ENCODE measurements at places on chromosomes 3 and 15.

DNA sequence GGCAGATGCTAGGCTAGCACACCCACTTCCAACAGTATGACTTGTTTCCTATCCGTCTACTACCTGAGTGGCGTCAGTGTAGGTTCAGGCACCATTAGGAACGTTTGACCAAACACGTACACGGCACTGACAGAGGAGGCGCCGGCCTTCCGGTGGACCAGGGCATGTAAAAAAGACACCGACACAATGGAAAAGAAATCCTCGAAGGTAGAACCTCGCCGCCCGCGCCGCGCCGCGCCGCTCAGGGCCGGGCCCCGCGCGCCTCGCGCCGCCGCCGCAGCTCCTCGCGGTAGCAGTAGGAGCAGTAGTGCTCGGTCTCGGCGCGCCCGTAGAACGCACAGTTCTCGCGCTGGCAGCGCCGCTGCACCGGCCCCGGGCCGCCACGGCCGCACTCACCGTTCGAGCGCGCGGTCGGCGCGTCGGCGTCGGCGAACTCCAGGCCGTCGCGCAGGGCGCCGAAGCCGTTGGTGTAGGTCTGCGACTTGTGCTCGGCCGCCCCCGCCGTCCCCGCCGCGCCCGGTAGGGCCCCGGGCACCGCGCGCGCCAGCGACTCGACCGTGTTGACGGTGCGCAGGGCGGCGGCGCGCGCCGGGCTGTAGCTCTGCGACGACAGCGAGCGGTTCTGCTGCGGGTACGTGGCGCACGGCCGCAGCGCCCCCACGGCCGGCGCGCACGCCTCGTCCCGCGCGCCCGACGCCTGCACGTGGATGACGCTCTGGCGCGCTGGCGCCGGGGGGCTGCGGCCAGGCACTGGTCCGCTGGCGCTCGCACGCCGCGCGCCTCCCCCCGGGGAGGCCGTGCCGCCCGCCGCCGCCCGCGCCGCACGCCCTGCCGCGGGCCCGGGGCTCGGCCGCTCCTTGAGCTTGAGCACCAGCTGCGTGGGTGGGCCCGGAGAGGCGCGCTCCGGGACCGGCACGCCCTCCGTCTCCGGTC is 156.7 kb downstream of the KLF13 start:
- no peaks in the 10 kb centered on the region for H3K27me3 ChIP-seq
- peaks cover 48% of the 10 kb centered on the region for H3K4me1 ChIP-seq
- H3K4me3 ChIP-seq = peak overlapping the region; percentile 57
- H3K27ac ChIP-seq = no peak overlapping the region

DNA sequence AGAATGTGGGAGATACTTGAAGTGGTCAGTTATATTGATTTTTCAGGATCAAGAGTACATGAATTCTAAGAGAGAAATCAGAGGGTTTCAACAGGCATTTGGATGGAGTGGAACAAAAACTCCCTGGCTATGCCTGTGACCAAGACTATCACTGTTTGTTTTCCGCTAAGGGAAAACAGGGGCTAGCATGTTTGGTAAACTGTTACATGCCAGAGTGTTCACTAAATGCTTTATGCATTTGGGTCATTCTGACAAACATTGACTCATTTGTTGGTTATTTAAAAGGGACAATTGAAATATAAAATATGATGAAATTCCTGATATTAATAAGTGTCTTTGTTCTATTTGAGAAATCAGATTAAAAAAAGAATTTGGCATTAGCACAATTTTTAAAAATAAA is 603.9 kb upstream of the KCNMB2 start:
- H3K27ac ChIP-seq = no peak overlapping the region
- no peaks in the 10 kb centered on the region for H3K4me1 ChIP-seq
- H3K4me3 ChIP-seq = no peak overlapping the region
- no peaks in the 10 kb centered on the region for H3K27me3 ChIP-seq
- no peaks in the 10 kb centered on the region for H3K36me3 ChIP-seq

DNA sequence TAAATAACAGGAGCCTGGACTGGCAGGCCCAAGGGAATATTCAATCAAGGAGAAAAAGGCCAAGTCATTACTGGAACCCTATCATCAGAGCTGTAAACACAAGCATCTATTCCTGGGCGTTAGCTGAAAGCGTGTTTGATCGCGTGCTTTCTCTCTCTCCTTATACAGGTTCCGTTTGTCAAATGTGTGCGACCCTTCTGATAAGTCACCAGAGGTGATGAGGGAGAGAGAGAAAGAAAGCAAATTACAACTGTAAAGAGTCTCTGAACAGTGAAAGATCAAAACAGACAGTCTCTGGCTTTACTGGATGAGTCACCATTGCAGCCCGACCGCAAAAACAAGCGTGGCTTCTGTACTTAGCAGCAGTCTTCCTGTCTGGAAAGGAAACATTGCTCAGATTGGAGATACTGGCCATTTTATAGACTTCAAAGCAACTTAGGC is 39.5 kb upstream of the TPRG1 start:
- peaks cover 27% of the 10 kb centered on the region for H3K4me1 ChIP-seq
- H3K36me3 ChIP-seq = no peaks in the 10 kb centered on the region
- peak; percentile 86 for DNase-seq
- peak overlapping the region; percentile 74 for H3K27ac ChIP-seq
- H3K27me3 ChIP-seq = no peaks in the 10 kb centered on the region
- peak overlapping the region; percentile 10 for H3K4me3 ChIP-seq

DNA sequence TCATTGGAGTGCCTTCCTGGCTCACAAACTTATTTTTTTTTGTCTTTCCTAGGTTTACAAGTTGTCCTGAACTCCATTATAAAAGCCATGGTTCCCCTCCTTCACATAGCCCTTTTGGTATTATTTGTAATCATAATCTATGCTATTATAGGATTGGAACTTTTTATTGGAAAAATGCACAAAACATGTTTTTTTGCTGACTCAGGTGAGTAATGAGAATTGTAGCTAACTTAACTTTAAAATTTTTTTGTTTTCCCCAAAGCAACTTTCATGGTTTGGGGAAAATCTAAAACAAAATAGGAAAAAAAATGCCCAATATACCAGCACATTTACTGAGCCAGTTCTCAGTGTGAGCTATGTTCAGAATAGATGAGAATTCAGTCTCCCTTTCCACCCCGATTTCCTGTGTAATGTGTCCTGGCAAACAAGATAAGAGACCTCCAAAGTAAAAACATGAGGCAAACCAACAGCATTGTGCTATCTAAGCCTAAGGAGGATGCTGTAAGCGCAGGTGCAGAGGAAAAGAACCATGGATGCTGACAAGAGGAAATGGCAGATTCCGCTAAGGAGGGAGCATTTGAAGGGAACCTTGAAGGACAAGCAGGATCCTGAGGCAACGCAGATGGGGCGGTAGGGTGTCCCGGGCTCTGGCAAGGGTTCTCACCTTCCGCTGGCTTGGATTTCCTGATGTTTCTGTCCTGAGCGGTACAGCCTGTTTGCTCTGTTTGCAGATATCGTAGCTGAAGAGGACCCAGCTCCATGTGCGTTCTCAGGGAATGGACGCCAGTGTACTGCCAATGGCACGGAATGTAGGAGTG is 171.4 kb downstream of the CACNA1D start:
- H3K27ac ChIP-seq = no peak overlapping the region
- no peak for DNase-seq
- H3K4me3 ChIP-seq = no peak overlapping the region
- H3K36me3 ChIP-seq = no peaks in the 10 kb centered on the region
- H3K4me1 ChIP-seq = no peaks in the 10 kb centered on the region
- peaks cover 4% of the 10 kb centered on the region for H3K27me3 ChIP-seq

GRCh38 chr15:76529911-76530310 is 193.3 kb downstream of the ISL2 start:
- H3K27ac ChIP-seq = no peak overlapping the region
- no peaks in the 10 kb centered on the region for H3K4me1 ChIP-seq
- DNase-seq = no peak
- H3K4me3 ChIP-seq = no peak overlapping the region
- H3K27me3 ChIP-seq = no peaks in the 10 kb centered on the region

- no peaks in the 10 kb centered on the region for H3K27me3 ChIP-seq
- H3K36me3 ChIP-seq = no peaks in the 10 kb centered on the region
- H3K4me1 ChIP-seq = peaks cover 27% of the 10 kb centered on the region
- DNase-seq = no peak
Measured at GRCh38 chr15:85024509-85025336, 43.1 kb downstream of the PDE8A start.

GRCh38 chr15:34808016-34808415 is 12.7 kb upstream of the ACTC1 start:
- H3K27me3 ChIP-seq = peaks cover 9% of the 10 kb centered on the region
- no peaks in the 10 kb centered on the region for H3K4me1 ChIP-seq
- H3K36me3 ChIP-seq = no peaks in the 10 kb centered on the region
- DNase-seq = no peak
- no peak overlapping the region for H3K4me3 ChIP-seq
- H3K27ac ChIP-seq = no peak overlapping the region

- H3K4me3 ChIP-seq = no peak overlapping the region
- H3K4me1 ChIP-seq = no peaks in the 10 kb centered on the region
- H3K27ac ChIP-seq = no peak overlapping the region
- H3K36me3 ChIP-seq = no peaks in the 10 kb centered on the region
- no peak for DNase-seq
- no peaks in the 10 kb centered on the region for H3K27me3 ChIP-seq
Measured at GRCh38 chr3:69352305-69353087, 33.4 kb downstream of the FRMD4B start.

- H3K4me1 ChIP-seq = peaks cover 38% of the 10 kb centered on the region
- no peak for DNase-seq
- peak overlapping the region; percentile 70 for H3K27ac ChIP-seq
- H3K4me3 ChIP-seq = peak overlapping the region; percentile 70
- H3K27me3 ChIP-seq = no peaks in the 10 kb centered on the region
- H3K36me3 ChIP-seq = peaks cover 7% of the 10 kb centered on the region
Measured at GRCh38 chr3:43287500-43287873, 1.1 kb downstream of the SNRK start.

DNA sequence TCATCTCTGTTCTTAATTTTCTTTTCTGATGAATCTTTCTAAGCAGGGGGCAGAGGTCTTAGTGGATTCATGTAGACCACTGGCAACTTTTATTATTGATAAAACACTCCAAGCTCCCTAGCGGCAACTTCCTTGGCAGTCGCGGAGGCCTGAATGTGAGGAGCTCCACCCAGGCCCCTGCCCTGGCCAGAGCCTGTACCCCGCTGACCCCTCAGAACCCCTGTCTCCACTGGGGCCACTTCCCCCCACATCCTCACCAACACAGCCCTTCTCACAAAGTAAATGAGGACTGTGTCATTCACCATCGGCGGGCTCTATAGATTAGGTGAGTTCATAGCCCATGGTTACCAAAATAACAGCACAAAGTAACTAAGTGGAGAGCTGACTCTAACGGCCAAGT is 111.6 kb downstream of the TPRA1 start:
- no peak overlapping the region for H3K27ac ChIP-seq
- H3K4me3 ChIP-seq = no peak overlapping the region
- peaks cover under 1% of the 10 kb centered on the region for H3K4me1 ChIP-seq
- DNase-seq = no peak

DNA sequence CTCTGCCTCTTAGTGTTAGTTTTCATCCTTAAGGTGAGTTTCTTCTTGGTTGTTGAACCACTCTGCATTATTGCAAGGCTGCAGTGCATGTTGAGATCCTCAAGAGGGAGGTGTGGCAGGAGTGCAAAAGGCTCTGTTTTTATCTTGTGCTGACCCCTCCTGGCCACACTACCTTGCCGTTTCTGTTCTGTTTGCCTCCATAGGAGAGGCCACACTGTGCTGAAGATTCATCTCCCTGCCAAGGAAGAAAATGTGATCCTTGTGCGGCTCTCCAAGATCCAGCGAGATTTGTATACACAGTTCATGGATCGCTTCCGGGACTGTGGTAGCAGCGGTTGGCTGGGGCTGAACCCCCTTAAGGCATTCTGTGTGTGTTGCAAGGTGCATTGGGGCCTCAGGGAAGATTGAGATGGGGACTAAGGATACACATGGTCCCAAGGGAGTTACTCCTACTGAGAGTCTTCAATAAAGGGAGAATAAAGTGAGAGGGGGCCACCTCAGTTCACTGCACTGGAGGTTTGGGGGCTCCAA is 33.0 kb upstream of the TEX264 start:
- H3K27ac ChIP-seq = no peak overlapping the region
- peak; percentile 52 for DNase-seq
- no peak overlapping the region for H3K4me3 ChIP-seq
- H3K4me1 ChIP-seq = no peaks in the 10 kb centered on the region
- peaks cover 89% of the 10 kb centered on the region for H3K36me3 ChIP-seq

- H3K4me3 ChIP-seq = no peak overlapping the region
- H3K4me1 ChIP-seq = no peaks in the 10 kb centered on the region
- no peaks in the 10 kb centered on the region for H3K27me3 ChIP-seq
Measured at GRCh38 chr15:57340682-57341259, 35.5 kb upstream of the CGNL1 start.

DNA sequence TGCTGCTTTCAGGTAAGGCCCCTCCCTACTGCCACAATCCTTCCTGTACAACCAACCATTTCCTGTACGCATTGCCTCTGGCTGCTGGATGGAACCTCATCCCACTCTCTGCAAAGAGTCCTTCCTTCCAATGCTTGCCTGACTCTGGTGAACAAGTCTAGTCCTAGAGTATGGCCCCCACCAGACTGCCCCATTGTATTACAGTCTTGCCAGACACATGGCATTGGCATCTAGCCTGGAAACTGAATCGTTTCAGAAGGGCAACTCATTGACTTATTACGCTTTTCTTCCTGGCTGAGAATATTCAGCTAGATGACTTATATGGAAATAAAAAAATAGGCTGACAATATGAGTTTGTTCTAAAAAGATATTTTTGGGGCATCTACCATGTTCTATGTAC is 170.3 kb downstream of the SUCLG2 start:
- peaks cover 12% of the 10 kb centered on the region for H3K36me3 ChIP-seq
- no peaks in the 10 kb centered on the region for H3K4me1 ChIP-seq
- DNase-seq = no peak

DNA sequence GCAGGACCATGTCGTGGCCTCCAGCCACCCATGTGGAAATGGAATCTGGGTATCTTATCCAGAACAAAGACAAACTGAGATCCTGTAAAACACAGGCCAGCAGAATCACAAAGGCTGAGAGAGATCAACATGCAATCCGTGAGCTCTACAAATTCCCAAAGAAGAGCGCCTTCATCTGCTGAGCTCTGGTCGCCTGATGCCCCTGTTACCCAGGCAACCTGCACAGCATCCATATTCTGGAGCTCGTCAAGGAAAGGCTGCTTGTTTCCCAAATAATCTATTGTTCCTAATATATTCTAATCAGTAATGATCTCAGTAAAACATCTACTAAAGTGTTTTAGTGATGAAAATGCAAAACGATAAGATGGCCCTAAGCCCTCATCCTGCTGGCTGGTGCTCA is 133.6 kb downstream of the OCA2 start:
- H3K36me3 ChIP-seq = no peaks in the 10 kb centered on the region
- no peak overlapping the region for H3K27ac ChIP-seq
- H3K27me3 ChIP-seq = no peaks in the 10 kb centered on the region
- no peak overlapping the region for H3K4me3 ChIP-seq
- no peaks in the 10 kb centered on the region for H3K4me1 ChIP-seq

DNA sequence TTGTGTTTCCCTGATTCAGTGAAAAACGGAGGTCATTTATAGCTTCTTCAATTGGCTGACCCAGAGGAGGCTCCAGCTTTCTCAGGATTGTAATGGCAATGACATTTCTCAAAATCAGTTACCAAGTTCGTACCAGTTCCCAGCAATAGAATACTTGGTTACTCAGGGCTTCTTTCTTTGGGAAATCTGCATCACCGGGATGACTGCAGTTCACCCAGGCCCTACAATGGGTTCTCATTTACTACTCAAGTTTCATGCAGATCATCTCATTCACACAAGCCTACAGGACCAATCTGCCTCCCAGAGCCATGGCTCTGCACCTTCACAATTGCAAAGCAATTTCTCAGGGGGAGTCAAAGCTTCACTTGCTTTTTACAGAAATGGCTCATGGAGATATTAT is 109.6 kb downstream of the FHIT start:
- no peak overlapping the region for H3K27ac ChIP-seq
- no peak overlapping the region for H3K4me3 ChIP-seq
- H3K4me1 ChIP-seq = no peaks in the 10 kb centered on the region
- H3K27me3 ChIP-seq = no peaks in the 10 kb centered on the region
- no peaks in the 10 kb centered on the region for H3K36me3 ChIP-seq
